COLO829 (cell line): ENCODE measurements at places on chromosomes 12 and 14.

- DNase-seq, result no peak
Observed at GRCh38 chr12:68334132-68334531, 2.0 kb upstream of the MDM1 start.

GRCh38 chr12:32504591-32504990, 105.2 kb downstream of the FGD4 start:
- no peak for DNase-seq

GRCh38 chr12:127903146-127903545, 363.8 kb upstream of the TMEM132C start:
- no peak for DNase-seq

- no peak for DNase-seq
Observed at GRCh38 chr12:22593864-22594263, 31.1 kb upstream of the ETNK1 start.

- no peak for DNase-seq
Observed at GRCh38 chr14:76937181-76938091, 91.1 kb downstream of the IRF2BPL start.

GRCh38 chr12:49671031-49671765, 36.0 kb downstream of the FMNL3 start:
- DNase-seq, result no peak

GRCh38 chr12:1488908-1489381, 105.4 kb downstream of the FBXL14 start:
- no peak for DNase-seq

DNA sequence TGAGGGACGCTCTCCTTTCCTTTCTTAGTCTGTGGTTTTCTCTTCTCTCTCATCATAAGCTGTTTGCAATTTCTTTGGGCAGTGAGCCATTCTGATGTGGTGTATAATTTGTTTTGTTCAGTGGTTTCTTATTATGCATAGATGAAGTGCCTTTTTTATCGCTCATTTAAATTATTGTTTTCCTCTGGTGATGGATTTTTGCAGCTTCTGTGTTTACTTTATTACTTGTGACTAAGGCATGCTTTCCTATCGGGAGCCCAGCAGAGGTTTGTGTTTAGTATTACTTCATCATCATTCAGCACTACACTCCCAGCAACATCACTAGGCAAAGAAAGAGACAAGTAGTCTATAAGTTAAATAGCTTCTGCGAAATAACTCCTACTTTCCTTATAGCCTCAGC, 586.6 kb upstream of the NOVA1 start:
- DNase-seq, result no peak

GRCh38 chr14:101628471-101628966, 67.2 kb downstream of the DIO3 start:
- peak; percentile 61 for DNase-seq

GRCh38 chr14:91872517-91873470, 5.5 kb upstream of the TC2N start:
- no peak for DNase-seq

GRCh38 chr12:2389079-2389790, 336.4 kb downstream of the CACNA1C start:
- DNase-seq, result no peak

DNA sequence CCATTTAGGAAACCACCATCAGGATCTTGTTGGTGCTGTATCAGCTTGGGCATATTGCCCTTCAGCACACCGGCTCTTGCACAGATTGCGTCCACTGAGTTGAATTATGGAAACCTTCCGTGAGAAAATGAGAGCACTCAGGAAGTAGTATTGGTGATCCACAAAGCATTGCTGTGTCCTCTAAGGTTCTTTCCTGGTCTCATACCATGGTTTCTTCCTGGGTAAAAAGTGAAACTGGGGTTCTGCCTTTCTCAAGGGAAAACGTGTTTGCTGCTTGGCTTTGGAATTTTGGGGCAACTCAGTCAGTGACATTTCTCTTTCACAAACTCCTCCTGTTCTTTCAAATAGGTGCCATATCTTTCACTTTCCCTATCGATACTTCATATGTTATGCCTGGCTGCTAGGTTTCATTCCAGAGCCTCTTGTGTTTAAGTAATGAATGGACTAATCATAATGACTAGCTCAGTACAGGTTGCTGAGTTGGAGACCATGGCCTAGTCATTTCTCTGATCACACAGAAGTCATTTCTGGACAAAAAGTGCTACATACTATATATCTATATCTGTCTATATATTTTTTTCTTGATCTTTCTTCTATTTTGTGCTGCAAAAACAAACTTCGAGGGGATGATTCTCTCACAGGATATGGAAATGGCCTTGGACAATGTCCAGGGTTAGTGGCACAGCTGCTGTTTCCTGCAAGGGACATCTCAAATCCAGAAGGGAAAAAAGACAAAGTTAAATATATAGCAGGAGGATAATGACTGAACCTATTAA, 423.4 kb downstream of the ZFP36L1 start:
- no peak for DNase-seq

- DNase-seq, result no peak
Observed at GRCh38 chr12:42854208-42854607, 264.7 kb upstream of the PRICKLE1 start.

- DNase-seq, result no peak
Observed at GRCh38 chr12:1660304-1661187, 30.3 kb upstream of the ADIPOR2 start.

DNA sequence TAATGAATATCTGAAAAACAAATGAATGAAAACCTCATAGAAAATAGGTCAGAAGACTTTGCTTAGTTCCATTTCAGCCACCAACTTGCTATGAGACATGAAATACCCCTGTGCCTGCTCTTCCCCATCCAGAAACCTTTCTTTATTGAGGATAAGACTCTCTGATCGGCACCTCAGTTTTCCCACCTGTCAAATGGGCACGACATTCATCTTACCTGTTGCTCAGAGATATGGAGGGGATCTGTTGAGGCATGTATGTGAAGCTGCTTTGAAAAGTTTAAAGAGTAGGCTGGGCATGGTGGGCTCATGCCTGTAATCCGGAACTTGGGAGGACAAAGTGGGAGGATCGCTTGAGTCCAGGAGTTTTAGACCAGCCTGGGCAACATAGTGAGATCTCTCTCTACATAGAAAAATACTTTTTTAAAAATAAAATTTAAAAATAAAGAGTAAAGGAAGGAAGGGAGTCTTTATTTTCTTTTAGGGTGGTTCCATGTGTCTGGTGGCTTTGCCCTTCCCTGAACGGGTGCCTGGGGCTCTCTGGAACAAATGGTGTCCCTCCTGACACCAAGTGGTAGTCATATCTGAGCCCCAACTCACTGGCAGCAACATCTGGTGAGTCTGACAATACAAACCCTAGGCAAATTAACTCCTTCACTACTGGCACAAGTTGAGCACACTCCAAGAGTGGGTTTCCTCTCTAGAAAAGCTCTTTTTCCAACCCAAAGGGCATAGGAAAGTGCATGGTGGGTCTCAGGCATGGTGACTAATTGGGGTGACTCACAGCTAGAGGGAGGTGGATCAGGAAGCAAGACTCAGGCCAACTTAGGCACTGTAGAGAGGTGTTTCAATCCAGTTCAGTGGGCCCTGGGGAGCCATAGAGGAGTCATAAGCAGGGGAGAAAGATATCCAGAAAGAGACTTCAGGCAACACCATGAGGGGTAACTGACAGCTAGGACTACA, 42.1 kb downstream of the MAP1LC3B2 start:
- no peak for DNase-seq

DNA sequence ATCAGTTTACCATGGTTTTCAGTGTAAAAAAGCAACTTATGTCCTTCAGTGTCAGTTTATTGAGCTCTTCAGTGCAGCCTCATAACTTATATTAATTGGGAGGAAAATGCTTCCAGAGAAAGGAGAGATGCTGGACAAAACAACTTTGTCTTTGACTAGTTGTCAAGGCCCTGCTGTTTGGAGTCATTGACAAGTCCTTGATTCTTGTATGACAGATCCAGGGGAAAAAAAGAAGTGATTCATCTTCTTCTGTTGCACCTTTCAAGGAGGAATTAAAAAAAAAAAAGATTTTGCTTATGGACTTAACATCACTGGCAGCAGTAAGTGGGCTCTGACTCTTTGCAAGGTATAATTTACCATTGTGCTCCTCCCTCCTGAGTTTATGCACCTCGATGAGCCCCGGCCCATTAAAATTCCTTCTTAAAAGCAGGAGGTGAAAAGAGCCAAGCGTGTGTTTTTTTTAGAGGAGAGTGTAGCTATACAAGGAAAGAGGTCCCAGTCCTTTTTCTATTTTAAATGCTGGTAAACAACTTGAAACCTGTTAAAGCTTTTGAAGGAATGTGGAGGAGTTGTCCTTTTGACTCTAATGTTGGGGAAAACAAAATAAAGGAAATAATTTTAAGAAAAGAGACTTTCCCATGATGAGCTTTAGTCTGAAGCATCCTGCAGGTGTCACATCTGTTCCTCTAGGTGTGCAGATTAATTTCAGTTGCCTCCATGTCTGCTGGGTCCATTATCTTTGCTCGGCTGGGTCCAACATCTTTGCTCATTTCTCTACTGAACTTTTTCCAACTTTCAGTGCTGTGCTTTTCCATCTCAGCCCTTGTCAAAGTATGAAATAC, 431.6 kb downstream of the RAD51B start:
- DNase-seq, result no peak

- peak; percentile 75 for DNase-seq
Observed at GRCh38 chr14:96100161-96101064, 61.3 kb downstream of the C14orf132 start.

- no peak for DNase-seq
Observed at GRCh38 chr12:101720118-101720517, 19.1 kb downstream of the SYCP3 start.

GRCh38 chr12:98355933-98356332, 159.5 kb upstream of the TMPO start:
- no peak for DNase-seq
